ENCODE measurements at places on chromosomes 7 and 10. TPM values are rescaled to one million over a fixed set of nuclear protein-coding genes. Genes with fewer than 3 reads are reported as not detected.

The HOXA7 gene
- total RNA-seq: not detected

The ELFN1 gene
- not detected for total RNA-seq

The GRID1 gene
- total RNA-seq: not detected

The CDH23 gene
- 6.0 TPM for total RNA-seq

The MYPN gene
- not detected for total RNA-seq

The PTF1A gene
- total RNA-seq: not detected
